ENCODE measurements at places on chromosomes 16 and 17. TPM values are rescaled to one million over a fixed set of nuclear protein-coding genes. Genes with fewer than 3 reads are reported as not detected.

LGALS9 gene
- total RNA-seq = 0.73 TPM

NARF gene
- total RNA-seq = 83.8 TPM

TRIM25 gene
- 36.2 TPM for total RNA-seq

NUTF2 gene
- total RNA-seq = 321 TPM

PPL gene
- total RNA-seq = 31.7 TPM

EXOC3L1 gene
- 1.6 TPM for total RNA-seq

SULT1A4 gene
- 3.9 TPM for total RNA-seq

C16orf96 gene
- total RNA-seq = 1.2 TPM

OR3A3 gene
- not detected for total RNA-seq

SNX20 gene
- not detected for total RNA-seq

DNA sequence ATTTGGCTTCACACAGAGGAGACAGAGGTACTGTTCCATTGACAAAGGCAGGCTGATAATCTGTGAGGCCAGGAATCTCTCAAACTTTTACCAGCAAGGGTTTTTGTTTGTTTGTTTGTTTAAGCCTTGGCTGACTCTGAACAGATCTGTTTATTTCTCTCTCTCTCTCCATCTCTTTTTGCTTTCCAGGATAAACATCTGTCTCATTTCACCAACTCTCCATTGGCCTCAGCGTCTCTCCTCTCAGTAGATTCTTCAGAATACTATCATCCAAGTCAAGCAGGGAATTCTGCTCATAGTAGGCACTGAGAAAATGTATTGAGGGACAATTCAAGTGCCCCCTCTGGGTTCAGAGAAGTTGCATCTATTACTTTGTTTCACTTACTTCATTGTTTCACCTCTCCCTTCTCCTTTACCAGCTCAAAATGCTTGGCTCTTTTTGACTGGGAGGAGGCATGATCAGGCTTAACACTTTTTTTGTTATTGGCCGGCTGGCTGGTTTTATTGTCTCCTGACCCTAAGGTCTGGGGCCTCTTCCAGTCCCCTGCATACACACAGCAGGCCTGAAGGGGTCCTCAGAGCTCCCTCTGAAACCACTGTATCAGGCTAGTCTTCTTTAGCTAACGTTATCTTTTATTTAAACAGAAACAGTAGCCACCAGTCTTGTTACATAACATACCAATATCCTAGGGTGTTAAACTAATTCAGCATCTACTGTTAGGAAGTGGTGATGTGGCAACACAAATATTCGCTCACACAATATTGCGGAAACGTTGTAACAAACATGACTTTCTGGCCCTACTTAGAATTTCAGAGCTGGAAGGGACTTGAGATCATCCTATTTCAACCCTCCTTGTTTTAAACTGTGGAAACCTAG is 2.0 kb upstream of the YPEL2 start:
- DNase-seq = peak; percentile 87
- peaks cover 22% of the 10 kb centered on the region for H3K27me3 ChIP-seq
- no peak overlapping the region for H3K27ac ChIP-seq
- H3K4me1 ChIP-seq = peaks cover 23% of the 10 kb centered on the region

- no peak for DNase-seq
- no peaks in the 10 kb centered on the region for H3K36me3 ChIP-seq
- peaks cover 9% of the 10 kb centered on the region for H3K4me1 ChIP-seq
- H3K27ac ChIP-seq = no peak overlapping the region
These were observed 468.3 kb downstream of the GRIN2A start for GRCh38 chr16:9713907-9714306.

- H3K4me1 ChIP-seq = no peaks in the 10 kb centered on the region
- H3K36me3 ChIP-seq = no peaks in the 10 kb centered on the region
- H3K27ac ChIP-seq = no peak within 1 kb of the TSS
- no peaks in the 10 kb centered on the region for H3K27me3 ChIP-seq
- DNase-seq = peak; percentile 74
These were observed at the start of gene DUS1L for GRCh38 chr17:82065638-82066303. Gene DUS1L (minus strand): TSS chr17:82065804. CDS start chr17:82065059, 745 bp downstream.

DNA sequence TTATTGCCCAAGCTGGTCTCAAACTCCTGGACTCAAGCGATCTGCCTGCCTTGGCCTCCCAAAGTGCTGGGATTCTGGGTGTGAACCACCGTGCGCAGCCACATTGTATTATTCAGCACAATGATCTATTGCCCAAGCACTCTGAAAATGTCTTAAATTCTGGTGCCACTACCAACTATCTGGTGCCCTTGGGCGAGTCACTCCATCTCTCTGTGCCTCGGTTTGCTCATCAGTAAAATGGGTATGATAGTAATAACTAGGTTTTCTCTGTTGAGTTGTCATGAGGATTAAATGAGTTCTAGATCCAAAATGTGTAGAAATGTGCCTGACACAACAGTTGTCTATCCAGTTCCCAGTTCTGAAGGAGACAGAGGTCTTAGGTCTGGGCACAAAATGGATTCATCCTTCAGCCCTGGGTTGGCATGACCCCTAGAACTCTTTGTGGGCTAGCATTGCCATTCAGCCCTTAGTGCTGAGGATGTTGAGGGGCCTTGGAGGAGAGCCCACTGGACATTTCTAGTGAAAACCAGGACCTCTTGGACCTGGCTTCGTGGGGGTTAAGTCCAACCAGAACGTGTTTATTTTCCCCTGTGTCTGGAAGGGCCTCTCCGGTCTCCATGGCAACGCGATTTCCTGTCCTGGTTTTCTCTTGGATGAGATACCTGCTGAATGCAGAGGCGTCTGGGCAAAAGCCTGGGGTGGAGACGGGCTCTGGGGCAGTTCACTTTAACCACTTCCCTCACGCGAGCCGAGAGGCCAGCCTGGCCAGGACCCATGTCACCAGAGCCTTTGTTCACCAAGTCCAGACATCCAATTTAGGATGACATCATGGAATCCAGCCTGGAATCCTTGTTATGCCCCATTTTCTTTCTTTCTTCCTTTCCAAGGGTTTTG is 43.7 kb upstream of the TNRC6A start:
- no peak overlapping the region for H3K4me3 ChIP-seq
- H3K27me3 ChIP-seq = no peaks in the 10 kb centered on the region
- H3K36me3 ChIP-seq = no peaks in the 10 kb centered on the region
- peak overlapping the region; percentile 29 for H3K27ac ChIP-seq
- H3K4me1 ChIP-seq = peaks cover 15% of the 10 kb centered on the region
- peak; percentile 80 for DNase-seq

- H3K27ac ChIP-seq = no peak overlapping the region
- DNase-seq = no peak
- no peaks in the 10 kb centered on the region for H3K4me1 ChIP-seq
- peaks cover 31% of the 10 kb centered on the region for H3K36me3 ChIP-seq
These were observed 42.0 kb downstream of the GOSR1 start for GRCh38 chr17:30519166-30519565.

DNA sequence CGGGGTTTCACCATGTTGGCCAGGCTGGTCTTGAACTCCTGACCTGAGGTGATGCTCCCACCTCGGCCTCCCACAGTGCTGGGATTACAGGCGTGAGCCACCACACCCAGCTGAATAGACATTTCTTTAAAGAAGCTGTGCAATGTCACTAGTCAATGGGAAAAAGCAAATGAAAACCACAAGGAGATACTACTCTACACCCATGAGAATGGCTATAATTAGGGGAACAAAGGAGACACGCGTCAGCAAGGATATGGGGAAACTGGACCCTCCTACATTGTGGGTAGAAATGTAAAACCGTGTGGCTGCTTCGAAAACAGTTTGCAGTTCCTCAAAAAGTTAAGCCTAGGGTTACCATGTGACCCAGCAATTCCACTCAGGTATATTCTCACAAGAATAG is 103.4 kb downstream of the VPS53 start:
- no peaks in the 10 kb centered on the region for H3K36me3 ChIP-seq
- no peak for DNase-seq
- H3K27me3 ChIP-seq = no peaks in the 10 kb centered on the region
- H3K27ac ChIP-seq = no peak overlapping the region

GRCh38 chr16:73083271-73083670 is 35.3 kb upstream of the ZFHX3 start:
- no peaks in the 10 kb centered on the region for H3K36me3 ChIP-seq
- H3K27me3 ChIP-seq = no peaks in the 10 kb centered on the region
- DNase-seq = no peak
- H3K4me1 ChIP-seq = no peaks in the 10 kb centered on the region
- no peak overlapping the region for H3K4me3 ChIP-seq

GRCh38 chr17:45361976-45362375 is 45.2 kb upstream of the MAP3K14 start:
- no peaks in the 10 kb centered on the region for H3K27me3 ChIP-seq
- H3K4me3 ChIP-seq = no peak overlapping the region
- H3K4me1 ChIP-seq = peaks cover 23% of the 10 kb centered on the region
- H3K36me3 ChIP-seq = no peaks in the 10 kb centered on the region
- no peak overlapping the region for H3K27ac ChIP-seq

DNA sequence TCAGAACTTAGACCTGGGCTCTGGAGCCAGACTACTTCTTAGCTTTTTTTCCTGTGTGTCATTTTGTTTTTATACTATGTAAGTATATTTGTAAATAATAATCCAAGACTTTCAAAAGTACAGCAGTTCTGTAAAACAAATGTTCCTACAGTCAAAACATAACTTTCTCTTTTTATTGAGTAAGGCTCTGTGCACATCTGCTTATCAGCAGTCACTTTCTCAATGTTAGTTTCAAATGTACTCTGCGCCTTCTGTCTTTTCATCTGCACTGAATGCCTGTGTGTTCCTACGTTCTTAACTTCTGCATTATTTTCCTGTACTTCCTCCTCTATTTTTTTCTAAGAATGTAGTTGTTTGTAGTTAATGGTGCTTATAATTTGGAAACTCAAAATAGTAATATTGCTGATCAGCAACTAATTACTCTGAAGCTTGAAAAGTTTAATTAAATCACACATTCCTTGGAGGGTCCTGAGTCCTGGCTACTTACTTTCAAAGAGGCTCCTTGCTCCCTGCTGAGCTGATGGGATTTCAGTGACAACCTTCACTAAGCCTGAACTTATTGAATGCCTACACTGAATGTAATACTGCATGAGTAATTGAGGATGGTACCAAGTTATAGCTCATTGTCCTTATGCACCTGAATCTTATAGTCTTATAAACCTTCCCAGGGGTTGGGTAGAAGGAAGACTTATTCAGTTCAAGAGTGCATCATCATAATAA is 329.9 kb downstream of the KCNJ2 start:
- H3K36me3 ChIP-seq = no peaks in the 10 kb centered on the region
- peaks cover 35% of the 10 kb centered on the region for H3K4me1 ChIP-seq
- no peaks in the 10 kb centered on the region for H3K27me3 ChIP-seq
- no peak overlapping the region for H3K4me3 ChIP-seq
- DNase-seq = peak; percentile 25
- H3K27ac ChIP-seq = no peak overlapping the region

DNA sequence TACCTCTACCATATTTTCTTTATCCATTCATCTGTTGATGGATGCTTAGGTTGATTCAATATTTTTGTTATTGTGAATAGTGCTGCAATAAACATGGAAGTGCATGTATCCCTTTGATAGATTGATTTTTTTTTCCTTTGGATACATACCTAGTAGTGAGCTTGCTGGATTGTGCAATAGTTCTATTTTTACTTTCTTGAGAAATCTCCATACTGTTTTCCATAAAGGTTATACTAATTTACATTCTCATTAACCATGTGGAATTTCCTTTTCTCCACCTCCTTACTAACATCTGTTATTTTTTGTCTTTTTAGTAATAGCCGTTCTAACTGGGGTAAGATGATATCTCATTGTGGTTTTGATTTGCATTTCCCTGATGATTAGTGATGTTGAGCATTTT is 124.6 kb upstream of the TOX3 start:
- no peak overlapping the region for H3K4me3 ChIP-seq
- H3K27me3 ChIP-seq = no peaks in the 10 kb centered on the region
- DNase-seq = no peak
- no peaks in the 10 kb centered on the region for H3K4me1 ChIP-seq
- no peak overlapping the region for H3K27ac ChIP-seq
- no peaks in the 10 kb centered on the region for H3K36me3 ChIP-seq

DNA sequence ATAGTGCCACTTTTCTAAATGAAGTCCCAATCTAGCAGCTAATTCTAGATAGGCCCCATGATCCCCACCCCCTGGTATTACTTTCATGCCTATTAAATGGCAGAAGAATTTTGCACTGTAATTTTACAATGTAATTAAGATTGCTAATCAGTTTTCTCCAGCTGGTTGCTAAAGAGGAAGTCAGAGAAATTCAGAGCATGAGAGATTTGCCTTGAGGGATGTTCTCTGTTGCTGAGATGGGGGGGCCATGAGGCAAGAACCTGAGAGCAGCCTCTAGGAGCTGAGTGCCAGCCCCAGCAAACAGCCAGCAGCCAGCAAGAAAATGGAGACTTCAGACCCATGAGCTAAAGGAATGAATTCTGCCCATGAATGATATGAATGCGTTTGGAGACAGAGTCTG is 38.9 kb downstream of the SHCBP1 start:
- peaks cover 16% of the 10 kb centered on the region for H3K36me3 ChIP-seq
- H3K27ac ChIP-seq = no peak overlapping the region
- no peak for DNase-seq
- no peaks in the 10 kb centered on the region for H3K27me3 ChIP-seq

DNA sequence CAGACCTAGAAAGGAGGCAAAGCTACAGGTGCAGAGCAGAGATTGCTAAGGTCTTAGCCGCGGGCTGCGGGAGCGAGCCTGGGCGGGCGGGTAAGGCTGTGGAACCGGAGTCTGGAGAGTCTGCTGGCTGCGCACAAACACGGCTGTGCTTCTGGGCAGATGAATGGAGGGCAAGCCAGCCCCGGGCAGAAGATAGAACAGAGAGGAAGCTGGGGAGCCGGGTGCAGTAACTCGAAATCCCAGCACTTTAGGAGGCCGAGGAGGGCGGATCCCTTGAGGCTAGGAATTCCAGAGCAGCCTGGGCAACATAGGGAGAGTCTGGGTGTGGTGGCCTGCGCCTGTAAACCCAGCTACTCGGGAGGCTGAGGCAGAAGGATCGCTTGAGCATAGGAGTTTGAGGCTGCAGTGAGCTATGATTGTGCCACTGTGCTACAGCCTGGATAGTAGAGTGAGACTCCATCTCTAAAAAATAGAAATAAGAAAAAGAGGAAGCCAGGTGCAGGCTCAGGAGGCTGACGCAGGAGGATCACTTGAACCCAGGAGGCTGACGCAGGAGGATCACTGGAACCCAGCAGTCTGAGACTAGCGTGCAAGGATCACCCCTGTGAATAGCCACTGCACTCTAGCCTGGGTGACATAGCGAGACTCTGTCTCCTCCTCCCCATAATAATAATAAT is 56.3 kb downstream of the PITPNC1 start:
- H3K4me3 ChIP-seq = no peak overlapping the region
- no peaks in the 10 kb centered on the region for H3K36me3 ChIP-seq
- 0 out of 2 replicates have a peak overlapping the region, but pooled peaks have one; percentile 50 for H3K27ac ChIP-seq
- no peaks in the 10 kb centered on the region for H3K27me3 ChIP-seq
- H3K4me1 ChIP-seq = peaks cover 8% of the 10 kb centered on the region

DNA sequence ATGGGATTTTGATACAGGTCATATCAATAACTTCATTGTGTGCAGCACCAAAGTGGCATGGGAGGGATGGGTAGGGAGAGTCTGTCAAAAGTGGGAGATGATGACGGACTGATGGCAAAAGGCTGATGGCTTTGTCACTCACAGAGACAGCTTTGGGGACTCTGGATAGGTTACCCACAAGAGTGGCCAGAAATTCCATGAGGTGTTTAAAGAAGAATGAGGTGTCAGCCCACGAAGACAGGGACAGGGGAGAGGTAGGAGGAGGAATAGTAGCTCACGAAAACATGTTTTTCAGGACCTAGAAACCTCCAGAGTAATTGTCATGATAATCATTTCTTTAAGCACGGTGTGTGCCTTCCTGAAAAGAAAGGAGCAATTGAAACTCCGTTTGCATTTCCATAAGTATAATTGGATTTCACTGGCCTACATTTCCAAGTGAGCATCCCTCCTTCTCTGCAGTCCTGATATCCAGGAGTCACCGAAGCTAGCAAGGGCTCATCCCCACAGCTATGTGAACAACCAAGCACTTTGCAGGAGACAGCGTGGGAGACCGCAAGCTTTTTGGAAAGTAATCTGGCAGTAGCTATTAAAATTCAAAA is 60.0 kb downstream of the HSD17B2 start:
- H3K4me1 ChIP-seq = peaks cover 16% of the 10 kb centered on the region
- peak; percentile 60 for DNase-seq
- peak overlapping the region; percentile 26 for H3K4me3 ChIP-seq
- H3K27me3 ChIP-seq = no peaks in the 10 kb centered on the region

Measured in GM23338 (cell line).